ACHN (cell line): ENCODE measurements at places on chromosomes 5 and 9.

DNA sequence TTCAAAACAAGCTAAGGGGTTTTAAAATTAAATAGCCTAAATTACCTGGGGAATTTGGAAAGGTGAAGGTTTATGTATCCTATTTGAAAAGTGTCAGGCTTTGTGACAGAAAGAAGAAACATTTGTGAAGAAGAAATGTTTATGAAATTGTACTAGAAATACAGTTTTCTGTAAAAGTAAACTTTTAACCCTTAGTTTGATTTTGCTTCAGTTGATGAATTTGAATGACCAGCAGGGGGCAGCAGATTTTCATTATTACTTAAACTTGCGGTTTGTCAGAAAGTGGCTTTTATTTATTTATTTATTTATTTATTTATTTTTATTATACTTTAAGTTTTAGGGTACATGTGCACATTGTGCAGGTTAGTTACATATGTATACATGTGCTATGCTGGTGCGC lies 58.1 kb downstream of the NNT start:
- DNase-seq, result peak; percentile 53

GRCh38 chr9:89613912-89614892 lies 9.4 kb downstream of the GADD45G start:
- no peak for DNase-seq

GRCh38 chr9:122536134-122536533 lies 9.0 kb upstream of the OR1N1 start:
- DNase-seq, result no peak

DNA sequence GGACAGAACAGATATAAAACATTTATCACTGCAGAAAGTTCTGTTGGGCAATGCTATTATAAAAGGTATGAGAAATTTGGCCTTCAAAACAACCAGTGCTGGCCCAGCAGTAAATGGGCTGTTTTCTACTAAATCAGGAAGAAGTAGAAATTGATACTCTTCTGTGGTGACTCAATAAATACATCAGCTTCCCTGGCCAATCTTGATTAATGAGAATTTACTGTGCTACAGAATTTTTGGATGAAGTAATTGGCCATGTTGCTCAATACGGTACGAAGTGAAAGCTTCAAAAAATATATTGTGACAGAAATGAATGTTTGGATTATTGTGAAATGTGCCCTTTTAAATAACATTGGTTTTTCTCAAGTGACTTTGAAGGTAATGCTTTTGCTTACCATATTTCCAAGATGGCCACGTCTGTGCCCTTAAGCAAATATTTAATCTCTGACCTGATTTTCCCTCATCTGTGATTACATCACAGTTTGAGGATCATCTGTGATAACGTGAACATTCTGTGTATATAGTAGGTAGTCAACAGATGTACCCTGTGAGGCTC lies 4.2 kb downstream of the DNAJA1 start:
- no peak for DNase-seq

DNA sequence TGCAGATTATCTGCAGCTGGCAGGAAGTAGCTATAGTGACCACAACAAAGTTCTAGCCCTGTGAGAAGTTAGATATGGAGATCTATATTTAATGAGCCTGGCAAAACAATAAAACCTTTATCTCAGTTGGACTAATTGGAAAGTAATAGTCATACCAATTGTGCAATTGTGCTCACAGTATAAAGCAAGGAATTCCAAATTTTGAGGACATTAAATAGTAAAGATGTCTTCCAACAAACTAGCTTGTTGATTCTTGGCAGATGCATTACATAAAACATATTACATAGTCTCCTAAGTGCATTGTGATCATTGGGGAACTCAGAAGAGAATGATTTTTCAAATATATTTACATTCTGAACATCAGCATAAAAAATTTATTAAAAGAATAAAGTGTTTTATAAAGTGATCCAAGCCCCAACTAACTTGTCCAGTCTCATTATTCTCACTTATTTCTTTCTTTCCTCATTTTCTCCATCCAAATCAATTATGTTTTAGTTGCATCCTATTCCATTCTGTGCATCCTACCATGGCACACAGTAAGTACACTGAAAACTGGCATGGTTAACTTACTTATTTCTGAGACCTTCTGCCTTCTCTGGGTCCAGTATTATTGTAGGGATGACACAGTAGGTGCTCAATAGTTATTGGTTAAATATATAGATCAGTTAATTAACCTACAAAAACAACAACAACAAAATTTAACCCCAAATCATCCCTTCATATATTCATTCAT lies 977.2 kb upstream of the NUDT12 start:
- DNase-seq, result no peak

DNA sequence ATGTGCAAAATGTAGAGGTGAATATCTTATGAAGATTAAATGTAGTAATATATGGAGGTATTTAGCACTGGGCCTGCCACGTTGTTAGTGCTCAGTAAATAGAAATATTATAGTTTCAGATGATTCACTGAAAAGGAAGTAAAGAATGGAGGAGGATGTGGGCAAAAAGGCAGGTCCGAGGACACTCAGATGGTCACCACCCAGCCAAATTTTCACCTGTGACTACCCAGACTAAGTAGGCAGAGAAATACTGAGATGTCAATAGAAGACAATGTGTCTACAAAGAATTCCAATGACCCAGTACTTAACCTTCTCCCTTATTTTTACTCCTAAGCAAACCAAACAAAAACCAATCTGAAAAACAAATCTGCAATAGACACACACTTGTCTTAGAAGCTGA lies 70.3 kb upstream of the ATP10B start:
- DNase-seq, result no peak

- DNase-seq, result peak; percentile 31
Measured at GRCh38 chr5:176675676-176676360, 28.5 kb downstream of the TSPAN17 start.

DNA sequence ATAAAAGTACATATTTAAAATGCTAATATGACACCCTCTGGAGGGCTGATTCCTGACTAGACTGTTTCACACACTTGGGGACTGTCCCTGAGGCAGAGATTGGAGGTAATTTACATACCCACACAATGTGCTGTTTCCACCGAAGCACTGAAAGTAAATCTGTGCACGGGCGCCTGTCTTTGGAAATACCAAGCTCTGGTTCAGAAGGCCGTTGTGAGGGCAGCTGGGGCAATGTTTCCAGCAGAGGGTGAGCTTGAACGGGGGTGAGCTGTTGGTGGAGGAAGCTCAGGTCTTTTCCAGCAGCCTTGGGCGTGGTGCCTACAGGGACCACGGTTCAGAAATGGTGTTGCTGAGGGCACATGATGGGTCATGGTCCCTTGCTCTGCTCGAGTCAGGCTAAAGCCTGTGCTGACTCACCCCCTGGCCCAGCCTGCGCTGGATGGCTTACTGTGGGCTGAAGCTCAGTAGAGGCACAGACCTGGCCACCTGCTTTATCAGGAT lies 25.8 kb upstream of the HMCN2 start:
- peak; percentile 63 for DNase-seq

DNA sequence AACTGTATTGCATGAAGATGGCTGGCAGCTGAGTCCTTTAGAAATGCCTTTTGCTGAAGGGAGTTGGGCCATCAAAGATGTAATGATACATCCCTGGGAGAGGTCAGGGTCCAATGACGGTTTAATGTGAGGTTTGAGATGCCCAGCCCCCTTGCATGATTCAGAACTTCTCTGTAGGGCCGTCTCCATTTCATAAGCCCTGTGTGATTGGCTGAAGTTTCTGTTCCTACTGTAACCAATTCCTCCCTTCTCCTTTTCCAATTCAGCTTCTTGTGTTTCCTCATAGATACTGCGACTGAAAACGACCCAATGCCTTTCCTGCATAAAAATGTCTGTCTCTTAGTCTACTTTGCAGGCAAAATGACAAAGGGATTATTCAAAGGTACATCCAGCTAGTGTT lies 47.9 kb upstream of the ST8SIA4 start:
- no peak for DNase-seq

DNA sequence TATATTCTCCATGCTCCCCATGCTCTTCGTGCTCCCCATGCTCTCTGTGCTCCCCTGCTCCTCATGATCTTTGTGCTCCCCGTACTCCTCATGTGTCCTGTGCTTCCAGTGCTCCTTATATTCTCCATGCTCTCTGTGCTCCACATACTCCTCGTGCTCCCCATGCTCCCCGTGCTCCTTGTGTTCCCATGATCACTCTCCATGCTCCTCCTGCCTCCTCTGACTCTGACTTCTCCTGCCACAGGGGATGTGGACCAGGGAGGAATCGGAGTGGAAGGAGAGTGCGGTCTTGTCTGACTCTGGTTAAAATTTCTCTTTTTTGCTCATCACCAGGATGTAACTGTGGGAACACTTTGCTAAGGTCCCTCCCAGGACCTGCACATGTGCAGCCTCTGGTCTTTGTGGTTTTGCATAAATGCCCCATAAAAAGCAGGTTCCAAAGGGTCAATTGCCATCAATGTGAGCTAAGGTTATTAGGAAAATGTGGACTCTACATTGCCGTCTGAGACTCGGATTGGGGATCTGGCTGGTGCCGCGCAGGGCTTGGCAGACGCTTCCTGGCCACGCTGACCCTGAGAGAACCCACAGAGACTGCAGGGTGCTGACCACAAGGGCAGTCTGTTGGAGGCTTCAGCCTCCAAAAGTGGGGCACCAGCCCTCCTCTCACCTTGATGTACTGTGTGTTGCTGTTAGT lies 52.5 kb downstream of the TRIP13 start:
- no peak for DNase-seq

GRCh38 chr9:134986957-134987356 lies 69.2 kb upstream of the FCN1 start:
- DNase-seq, result no peak

- peak; percentile 32 for DNase-seq
Measured at GRCh38 chr5:73446631-73447529, 1.7 kb downstream of the FOXD1 start.

- no peak for DNase-seq
Measured at GRCh38 chr9:89174291-89174690, 4.3 kb downstream of the SHC3 start.

GRCh38 chr5:142222866-142223558 lies 101.8 kb downstream of the SPRY4 start:
- no peak for DNase-seq

DNA sequence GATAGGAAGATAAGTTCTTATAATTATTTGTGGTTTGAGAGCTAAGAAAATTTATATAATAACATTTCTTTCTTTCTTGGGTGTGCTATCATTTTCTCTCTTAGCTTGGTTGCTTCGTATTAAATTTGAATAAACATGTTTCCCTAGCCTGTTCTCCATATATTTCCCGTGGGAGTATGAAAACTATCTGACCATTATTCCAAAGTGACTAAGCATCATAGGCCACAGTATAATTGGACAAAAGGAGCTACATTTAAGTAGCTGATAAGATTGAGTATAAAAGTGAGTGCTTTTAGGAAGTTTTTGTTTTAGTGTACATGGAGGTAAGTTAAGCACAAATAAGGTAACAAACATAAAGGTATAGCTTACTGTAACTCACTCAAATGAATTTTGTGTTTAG lies 8.4 kb upstream of the OSMR start:
- DNase-seq, result no peak

- peak; percentile 69 for DNase-seq
Measured at GRCh38 chr9:126514037-126514821, 99.5 kb upstream of the LMX1B start.

GRCh38 chr9:119156354-119156753 lies 212.9 kb downstream of the BRINP1 start:
- no peak for DNase-seq

DNA sequence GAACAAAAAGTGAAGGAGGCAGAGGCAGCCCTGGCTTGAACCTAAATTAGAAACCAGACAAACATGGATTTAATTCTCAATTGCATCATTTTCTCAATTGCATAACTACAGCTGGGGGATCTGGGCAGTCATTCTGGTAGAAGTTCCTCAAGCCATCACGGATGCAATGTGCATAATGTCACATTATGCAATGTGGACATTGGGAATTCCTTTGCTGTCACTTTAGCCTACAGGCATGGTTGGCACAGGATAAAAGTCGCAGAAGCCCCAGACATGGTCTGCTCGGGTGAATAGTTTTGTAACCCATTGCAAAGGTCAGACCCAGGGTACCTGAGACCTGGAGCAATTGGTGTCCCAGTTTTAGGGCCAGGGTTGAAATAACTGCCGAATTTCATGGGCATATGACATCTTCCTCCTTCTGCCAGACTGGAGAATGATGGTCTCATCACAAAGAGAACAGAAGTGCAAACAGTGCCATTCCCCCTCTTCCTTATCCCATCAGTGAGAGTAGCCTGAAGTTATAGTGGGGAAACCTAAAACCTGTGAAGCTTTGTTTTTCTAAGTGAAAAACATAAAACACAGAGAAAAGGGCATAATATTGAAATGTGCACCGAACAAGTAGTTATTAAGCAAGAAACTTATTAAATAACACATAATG lies 290.8 kb downstream of the MSX2 start:
- DNase-seq, result no peak

GRCh38 chr9:8693464-8693863 lies 893.9 kb upstream of the DMAC1 start:
- DNase-seq, result no peak

DNA sequence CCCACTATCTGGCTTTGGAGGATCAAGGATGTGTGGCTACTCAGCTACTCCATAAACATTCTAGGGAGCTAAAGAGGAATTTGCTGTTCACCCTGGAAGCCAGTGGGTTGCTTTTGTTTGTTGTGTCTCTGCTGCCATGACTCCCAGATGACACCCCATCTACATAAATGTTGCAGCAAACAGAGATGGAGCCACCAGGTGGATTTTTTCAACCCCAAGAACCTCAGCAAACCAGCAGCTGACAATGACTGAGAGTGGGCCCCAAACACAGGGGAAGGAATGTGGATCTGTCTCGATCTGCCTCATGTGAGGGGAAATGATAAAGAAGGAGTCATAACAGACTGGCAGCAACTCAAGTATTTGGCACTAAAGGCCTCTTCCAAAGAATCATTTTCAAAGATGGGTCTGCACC lies 132.7 kb upstream of the TNC start:
- peak; percentile 4 for DNase-seq

GRCh38 chr5:110768138-110768860 lies 29.5 kb downstream of the SLC25A46 start:
- no peak for DNase-seq

GRCh38 chr9:120500733-120501132 lies 79.2 kb downstream of the CDK5RAP2 start:
- no peak for DNase-seq
